HEK293T (cell line): ENCODE measurements at places on chromosomes 7 and 10.

DNA sequence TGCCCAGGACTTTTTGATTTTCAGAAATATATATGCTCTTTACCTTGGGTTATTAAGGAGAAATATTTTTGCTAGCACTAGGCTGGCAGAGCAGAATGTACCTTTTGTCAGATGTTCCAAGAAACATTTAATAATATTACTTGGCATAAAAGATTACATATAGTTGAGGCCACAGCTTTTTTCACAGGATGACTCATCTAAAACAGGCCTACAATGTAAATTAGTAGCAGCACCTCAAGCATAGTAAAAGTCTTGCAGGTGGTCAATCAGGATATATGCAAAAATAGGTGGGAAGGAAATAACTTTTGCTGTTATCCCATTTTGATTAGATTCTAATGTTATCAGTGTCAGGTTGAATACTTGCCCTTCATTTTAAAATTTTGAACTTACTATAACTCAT, 14.9 kb upstream of the ITGB1 start:
- no peak for DNase-seq

DNA sequence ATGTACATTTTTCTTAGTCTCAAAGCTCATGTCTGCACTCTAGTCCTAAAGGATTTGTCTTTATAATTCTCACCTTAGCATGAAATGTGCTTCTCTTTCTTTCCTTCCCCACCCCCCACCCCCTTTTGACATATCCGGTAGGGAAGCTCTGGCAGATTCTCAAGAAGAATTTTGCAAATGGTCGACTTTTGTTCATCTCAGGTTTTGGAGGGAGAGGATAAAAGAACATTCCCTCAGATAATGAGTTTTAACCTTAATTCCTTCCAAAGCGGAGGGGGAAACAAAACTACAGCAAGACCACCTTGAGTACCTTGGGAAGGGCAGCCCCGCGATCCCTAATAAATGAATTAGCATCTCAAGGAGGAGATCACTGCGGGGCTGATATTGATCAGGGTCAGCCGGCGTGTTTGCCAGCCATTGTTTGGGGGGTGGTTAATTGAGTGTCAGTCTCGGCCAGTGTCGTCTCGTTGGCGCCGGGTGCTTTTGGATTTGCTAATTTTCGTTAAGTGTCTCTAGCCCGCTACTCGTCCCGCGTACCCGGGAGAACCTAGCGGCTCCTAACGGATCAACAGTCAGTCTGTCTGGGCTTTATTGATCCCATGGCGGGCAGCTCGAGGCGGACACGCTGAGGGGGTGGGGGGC, 874 bp upstream of the BAMBI start:
- DNase-seq: no peak

GRCh38 chr10:96025566-96025965, 17.8 kb upstream of the CCNJ start:
- peak; percentile 63 for DNase-seq

DNA sequence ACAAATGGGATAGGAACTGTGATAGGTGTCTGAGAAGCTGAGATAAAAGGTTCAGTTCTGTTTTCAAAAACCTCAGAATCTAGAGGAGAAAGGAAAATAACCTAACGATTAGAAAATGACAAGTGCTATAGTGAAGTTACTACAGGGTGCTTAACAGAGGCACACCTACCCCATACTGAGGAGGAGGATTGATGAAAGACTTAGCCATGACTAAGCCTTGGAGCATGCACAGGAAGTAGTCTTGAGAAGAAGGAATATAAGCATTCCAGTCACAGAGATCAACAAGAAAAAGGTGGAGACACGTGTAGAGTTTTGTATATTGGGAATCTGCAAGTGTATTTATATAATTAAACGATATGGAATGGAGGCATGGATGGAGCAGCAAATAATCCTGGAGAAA, 1225.5 kb upstream of the CELF2 start:
- no peak for DNase-seq

- DNase-seq: peak; percentile 47
These were observed 72.1 kb upstream of the STARD3NL start for GRCh38 chr7:38105874-38106483.

DNA sequence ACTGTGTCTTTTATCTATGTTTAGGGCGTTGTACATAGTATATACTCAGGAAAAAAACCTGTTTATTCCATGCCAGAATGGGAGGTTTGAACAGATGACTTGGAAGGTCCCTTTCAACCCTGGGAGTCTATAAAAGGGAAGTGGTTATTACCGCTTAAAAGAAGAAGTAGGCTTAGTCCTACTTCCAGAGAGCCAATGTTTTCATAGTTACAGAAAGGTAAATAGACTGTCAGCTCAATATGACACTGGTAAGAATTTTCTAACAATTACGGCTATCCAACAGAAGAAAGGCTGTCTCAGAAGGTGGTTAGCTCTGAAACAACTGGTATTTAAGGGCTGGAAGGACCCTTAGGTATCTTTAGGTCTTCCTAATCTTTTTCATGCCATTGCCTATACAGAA, 1.1 kb upstream of the TFAM start:
- no peak for DNase-seq

- no peak for DNase-seq
These were observed 36.9 kb upstream of the AQP1 start for GRCh38 chr7:30874656-30875302.

DNA sequence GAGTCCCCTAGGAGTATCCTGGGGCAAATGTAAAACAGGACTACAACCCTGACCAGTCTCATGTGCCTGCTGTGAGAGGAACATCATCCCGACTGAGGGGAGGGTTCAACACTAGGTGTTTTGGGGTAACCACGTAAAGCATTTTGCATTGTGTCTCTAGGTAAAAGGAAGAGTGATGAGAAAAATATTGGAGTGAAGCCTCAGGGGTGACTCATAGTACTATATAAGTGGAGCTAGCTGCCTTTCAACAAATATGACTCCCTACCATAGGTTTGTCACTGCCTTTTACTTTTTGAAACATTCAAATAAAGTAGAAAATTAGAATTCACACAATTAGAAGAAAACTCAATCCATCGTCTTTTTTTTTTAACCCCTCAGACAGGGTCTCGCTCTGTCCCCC, 2.6 kb upstream of the CAMK2G start:
- no peak for DNase-seq

GRCh38 chr7:16023503-16023902, 337.0 kb upstream of the MEOX2 start:
- DNase-seq: no peak

DNA sequence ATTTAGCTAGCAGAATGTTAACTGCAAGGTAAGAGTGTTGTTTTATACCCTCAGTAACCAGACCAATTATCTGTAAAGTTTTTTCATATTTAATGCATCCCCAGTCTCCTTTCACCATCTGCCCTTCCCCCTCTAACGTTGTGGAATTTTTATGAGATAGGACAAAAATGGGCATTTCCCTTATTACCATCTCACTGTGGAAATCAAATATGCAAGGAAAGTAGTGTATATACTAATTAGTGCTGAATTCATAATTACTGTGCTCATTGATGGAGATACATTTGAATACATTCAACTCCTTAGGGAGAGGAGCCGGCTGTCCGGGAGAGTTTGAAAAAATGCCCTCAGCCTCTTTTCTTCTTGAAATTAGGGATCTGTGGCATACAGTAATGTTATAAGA, 423.4 kb upstream of the MGMT start:
- no peak for DNase-seq

DNA sequence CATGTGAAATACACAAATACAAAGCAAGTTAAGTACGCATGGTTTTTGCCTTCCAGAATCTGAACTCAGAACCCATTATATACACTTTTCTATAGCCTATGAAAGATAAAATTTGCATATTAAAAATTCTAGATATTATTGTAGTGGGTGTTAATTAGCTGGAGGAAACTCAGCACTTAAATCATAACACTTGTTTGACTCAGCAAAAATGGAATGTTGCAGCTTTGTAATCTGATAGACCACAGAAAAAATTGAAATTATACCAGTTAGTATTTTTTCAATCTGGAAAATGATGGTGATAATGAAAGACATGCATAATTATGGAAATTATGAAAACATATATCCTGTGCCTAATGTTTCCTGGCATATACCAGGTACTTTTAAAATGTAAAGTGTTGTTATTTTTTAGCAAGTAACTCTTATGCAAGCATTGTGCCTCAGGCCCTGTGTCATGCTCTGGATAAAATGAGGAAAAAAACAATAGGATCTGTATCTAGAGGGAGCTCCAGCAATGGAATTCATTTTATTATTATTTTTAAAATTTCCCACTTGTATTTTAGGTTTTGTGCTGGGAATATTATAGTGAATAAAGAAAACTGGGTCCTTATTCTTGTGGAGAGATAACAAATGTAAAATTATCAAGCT, 490.4 kb upstream of the SEMA3A start:
- DNase-seq: no peak

DNA sequence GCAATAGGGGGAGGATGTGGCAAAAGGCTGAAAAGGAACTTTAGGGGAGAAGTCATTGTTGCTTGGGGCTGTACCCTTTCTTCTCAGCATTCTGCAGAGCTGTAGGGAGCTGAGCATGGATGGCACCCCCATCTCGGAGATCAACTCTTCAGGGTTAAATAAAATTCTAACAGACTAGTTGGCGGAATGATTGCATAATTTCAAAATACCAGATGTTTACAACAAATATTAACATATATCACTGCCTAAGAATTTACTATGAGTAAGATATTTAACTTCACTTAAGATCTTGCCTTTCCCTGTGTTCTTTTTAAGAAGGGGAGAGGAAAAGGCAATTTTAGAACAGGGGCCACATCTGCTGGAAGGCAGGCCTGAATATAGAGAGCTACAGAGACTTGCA, 509 bp upstream of the OR2F1 start:
- no peak for DNase-seq

GRCh38 chr7:11210374-11210773, 236.7 kb downstream of the PHF14 start:
- no peak for DNase-seq

DNA sequence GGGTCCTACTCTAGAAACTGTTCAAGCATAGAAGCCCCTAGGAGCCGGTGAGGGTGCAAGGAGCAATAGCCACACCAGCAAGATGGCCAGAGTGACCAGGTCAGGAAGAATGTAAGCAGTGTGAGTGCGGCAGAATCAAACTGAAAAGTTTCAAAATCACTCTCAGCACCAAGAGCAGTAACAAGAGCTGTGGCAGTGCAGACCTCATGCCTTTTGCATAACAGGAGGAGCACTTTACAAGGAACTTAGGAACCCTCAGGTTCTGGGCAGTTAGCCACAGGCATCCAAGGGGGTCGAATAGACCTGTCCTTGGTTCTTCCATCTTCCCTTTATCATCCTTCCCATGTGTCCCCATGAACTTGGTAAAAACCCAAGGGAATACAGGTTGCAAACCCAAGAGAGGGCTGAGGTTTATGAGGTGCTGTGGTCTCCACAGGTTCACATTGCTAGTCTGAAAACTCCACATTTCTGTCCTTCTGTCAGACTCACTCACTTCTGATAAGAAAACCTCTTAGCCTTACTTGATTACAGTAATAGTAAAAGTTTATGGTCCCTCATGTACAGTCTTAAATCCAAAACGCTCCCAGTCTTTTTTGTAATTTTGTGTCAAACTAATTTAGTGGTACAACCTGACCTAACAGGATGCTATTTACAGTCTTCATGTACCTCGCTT, 78.4 kb downstream of the PON1 start:
- DNase-seq: no peak

- no peak for DNase-seq
These were observed 77.7 kb downstream of the OSBPL3 start for GRCh38 chr7:24902276-24902675.

GRCh38 chr7:45324683-45325237, 167.2 kb downstream of the RAMP3 start:
- no peak for DNase-seq

- no peak for DNase-seq
These were observed 71.9 kb downstream of the CFAP46 start for GRCh38 chr10:132870426-132870825.

DNA sequence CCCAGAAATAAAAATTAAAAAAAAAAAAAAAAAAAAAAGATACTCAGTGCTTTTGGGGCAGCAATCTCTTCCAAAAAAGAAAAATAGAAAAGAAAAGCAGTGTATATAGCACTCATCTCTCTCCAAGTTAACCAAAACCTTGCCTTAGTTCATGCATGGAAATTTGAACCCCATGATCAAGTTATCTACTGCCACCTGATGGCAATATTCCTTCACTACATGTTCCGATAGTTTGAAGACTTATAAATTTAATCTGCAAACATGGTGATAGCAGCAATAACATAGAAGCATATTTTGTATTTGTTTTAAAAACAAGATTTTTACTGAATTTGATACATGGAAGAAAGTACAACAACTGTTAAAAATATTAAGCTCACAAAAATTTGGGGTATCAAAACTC, 48.6 kb upstream of the SLIT1 start:
- peak; percentile 60 for DNase-seq

- DNase-seq: no peak
These were observed 59.6 kb downstream of the VOPP1 start for GRCh38 chr7:55512635-55513191.
